Occipital lobe (tissue), 3 donors: ENCODE measurements at places on chromosomes 16 and 17.

- DNase-seq, result no peak
Measured at GRCh38 chr16:17578981-17579874, 108.5 kb upstream of the XYLT1 start.

- no peak for DNase-seq
Measured at GRCh38 chr16:65888201-65888600, 478.3 kb upstream of the CDH5 start.

DNA sequence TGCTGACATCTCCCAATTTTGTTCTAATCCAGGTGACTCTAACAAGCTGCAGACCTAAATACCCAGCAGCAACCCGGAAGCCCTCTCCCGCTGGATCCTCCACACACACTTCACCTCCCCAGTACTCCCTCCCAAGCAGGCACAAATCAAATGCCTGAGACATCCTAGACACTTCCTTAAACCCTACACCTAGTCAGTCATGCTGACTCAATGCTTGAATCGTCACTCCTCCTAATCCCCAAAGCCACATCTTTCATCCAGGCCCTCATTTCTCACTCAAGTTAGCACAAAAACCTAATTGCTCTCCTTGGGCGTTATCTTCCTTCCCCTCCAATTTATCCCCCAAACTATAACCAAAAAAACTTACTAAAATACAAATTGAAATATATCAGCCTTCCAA lies 32.7 kb downstream of the CMC2 start:
- DNase-seq, result no peak

DNA sequence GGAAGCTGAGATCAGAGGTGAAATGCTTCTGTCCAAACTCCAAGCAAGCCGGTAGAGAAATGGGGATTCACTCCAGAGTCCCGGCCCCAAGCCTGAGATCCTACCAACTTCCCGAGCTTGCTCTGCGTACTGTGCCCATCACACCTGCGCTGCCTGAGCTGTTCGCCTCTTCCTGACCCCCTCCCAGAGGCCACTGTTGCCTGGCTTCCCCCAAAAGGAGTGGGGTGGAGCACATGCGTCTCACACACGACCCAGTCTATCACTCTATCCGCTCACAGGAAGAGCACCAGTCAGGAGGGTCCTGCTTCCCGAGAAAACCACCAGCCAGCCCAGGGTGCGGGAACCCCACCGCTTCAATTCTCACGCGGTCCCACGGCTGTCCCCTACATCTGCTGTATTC lies 13.5 kb upstream of the C16orf95 start:
- DNase-seq, result no peak

- DNase-seq, result no peak
Measured at GRCh38 chr16:85201574-85201973, 89.3 kb upstream of the CIBAR2 start.

GRCh38 chr17:14950216-14950615 lies 314.9 kb downstream of the PMP22 start:
- no peak for DNase-seq

DNA sequence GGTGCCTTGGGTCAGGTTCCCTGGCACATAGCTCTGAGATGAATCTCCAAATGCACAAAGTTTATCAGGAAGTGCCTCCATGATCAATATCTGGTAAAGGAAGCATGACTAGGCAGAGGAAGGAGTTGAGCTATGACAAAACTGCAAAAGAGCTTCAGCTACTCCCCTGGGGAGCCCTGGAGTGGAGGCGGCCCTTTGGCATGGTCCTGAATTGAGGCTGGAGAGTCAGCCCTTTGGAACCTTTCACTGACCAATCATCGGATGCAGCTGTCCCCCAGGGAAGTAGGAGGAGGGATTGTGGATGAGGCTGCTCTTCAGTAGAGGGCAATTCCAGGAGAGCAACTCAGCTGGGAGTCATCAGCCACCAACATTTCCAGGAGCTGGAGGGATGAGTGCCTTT lies 46.1 kb upstream of the NLRP1 start:
- no peak for DNase-seq

GRCh38 chr17:44466339-44466738 lies 36.9 kb downstream of the GPATCH8 start:
- no peak for DNase-seq

DNA sequence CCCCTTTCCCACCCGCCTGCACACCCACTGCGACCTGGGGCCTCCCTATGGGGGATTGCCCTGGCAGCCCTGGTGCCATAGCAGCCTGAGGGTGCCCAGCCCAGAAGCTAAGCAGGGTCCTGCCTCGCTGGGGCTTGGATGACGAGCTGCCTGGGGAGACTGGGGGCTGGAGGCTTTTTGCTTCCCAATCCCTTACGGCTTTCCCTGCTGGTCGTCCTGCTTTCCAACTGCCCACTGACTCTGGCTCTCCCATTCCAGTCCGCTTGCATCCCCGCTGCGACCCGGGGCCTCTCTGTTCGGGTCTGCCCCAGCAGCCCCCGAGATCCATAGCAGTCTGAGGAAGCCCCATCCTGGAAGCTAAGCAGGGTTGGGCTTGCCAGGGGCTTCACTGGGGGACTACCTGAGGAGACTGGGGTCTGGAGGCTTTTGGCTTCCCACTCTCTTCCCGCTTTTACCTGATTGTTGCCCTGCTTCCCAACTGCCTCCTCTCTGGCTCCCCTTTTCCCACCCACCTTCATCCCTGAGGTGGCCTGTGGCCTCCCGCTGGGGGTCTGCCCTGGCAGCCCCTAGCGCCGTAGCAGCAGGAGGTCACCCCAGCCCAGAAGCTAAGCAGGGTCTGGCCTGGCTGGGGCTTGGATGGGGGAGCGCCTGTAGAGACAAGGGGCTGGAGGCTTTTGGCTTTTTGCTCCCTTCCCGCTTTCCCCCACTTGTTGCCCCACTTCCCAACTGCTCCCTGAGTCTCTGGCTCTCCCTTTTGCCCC lies 2292.8 kb downstream of the TP53TG3F start:
- no peak for DNase-seq

- DNase-seq, result no peak
Measured at GRCh38 chr17:71287071-71287823, 833.6 kb upstream of the SOX9 start.
